ENCODE measurements at places on chromosomes 2 and 18.

GRCh38 chr2:159449504-159450124 lies 163.1 kb upstream of the WDSUB1 start:
- H3K27me3 ChIP-seq, result no peaks in the 10 kb centered on the region
- no peak for DNase-seq
- H3K27ac ChIP-seq, result peak overlapping the region; percentile 31
- no peaks in the 10 kb centered on the region for H3K4me1 ChIP-seq
- H3K4me3 ChIP-seq, result no peak overlapping the region

DNA sequence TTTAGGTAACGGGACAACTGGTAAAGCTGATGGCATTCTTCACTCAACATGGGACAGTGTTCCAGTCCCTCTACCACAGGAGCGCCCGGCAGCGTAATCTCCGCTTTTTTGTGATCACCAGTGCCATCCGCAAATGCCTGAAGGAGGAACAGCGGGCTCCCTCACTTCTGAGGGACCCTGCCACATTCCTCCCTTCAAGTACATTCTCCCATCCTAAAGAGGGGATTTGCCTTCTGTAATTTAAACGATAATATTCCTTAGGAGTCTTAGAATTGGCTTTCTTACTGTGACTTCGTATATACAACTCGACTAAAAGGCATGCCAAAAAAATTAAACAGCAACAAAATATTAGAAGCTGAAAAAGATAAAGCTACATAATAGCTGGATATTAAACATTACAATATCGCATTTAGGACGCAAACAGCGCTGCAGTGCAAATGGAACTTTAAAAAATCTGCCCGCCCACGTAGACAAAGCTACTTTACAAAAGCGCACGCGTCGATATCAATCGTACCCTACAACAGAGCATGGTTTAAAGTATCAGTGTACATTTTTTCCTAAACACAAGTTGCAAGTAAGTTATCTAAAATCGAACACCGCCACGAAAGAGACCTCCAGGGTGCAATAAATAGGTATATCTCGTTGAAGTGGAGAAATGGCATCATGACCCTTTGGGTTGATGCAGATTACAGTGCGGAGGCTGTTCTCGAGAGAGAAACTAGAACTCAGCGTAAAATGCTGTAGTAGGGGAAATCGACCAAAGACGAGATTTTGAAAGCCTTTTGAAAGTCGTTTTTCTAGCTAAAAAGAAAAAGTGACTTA lies 2.3 kb upstream of the VSNL1 start:
- H3K27ac ChIP-seq, result peak overlapping the region; percentile 85
- peaks cover 24% of the 10 kb centered on the region for H3K4me1 ChIP-seq
- peak overlapping the region; percentile 87 for H3K4me3 ChIP-seq
- H3K36me3 ChIP-seq, result peaks cover 6% of the 10 kb centered on the region

GRCh38 chr2:25281522-25281921 lies 60.2 kb downstream of the DNMT3A start:
- H3K36me3 ChIP-seq, result no peaks in the 10 kb centered on the region
- no peak overlapping the region for H3K4me3 ChIP-seq
- DNase-seq, result peak; percentile 17
- no peak overlapping the region for H3K27ac ChIP-seq
- H3K27me3 ChIP-seq, result no peaks in the 10 kb centered on the region

DNA sequence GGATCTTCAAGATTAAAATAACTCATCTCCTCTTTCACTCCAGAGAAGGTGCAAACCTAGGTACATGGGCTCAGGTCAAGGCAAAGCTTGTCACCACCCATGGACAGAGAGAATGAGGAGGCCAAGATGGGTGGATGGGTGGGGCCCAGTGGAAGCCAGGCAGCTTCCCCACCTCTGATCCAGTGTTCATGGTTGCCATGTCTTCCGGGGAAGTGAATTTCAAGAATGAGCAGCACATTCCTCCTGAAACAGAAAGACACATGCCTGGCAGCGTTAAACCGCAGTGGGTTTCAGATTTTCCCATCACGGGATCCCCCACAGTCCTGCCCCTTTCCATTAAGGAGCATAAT lies 301.7 kb downstream of the EIPR1 start:
- H3K4me3 ChIP-seq, result no peak overlapping the region
- H3K36me3 ChIP-seq, result no peaks in the 10 kb centered on the region
- peaks cover 22% of the 10 kb centered on the region for H3K27me3 ChIP-seq
- DNase-seq, result no peak
- no peaks in the 10 kb centered on the region for H3K4me1 ChIP-seq
- H3K27ac ChIP-seq, result no peak overlapping the region

DNA sequence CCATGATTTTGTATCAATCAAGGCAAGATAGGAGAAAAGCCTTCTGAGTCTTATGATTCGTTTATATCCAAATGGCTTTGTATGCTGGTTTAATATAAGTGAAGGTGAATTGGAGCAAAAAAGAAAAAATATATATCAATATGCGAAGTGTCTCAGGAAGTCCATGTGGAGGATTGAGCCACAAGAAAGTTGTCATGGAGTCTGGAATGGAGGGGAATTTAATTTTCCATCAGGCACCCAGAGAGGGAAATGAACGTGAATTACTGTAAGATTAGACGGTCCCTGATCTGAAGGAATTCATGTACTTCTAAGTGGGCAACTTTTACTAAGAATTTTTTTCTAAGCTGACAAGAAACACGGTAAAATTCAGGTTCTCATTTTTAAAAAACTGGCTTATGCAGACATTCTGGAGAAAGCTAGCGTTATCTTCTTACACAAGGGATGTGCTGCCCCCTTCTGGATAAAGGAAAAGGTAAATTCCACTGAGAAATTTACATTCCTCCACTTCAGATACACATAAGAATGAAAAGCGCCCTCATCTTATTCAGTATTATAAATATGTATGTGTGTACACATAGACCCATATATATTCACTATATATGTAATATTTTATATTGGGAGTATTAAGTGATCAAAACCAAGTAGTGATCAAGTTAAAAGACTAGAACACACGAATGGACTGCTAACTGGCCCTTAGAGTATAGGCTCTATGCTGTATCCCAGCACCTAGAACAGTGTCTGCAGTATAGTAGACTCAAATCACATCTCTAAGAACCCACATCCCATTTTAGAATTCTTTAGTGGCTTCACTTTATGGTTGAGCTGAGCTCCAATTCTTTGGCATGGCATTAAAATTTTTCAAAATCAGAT lies 289.0 kb upstream of the TFPI start:
- no peaks in the 10 kb centered on the region for H3K4me1 ChIP-seq
- no peak overlapping the region for H3K27ac ChIP-seq
- no peaks in the 10 kb centered on the region for H3K27me3 ChIP-seq
- peak; percentile 74 for DNase-seq
- peaks cover 6% of the 10 kb centered on the region for H3K36me3 ChIP-seq

Data from MCF 10A (cell line).